ENCODE measurements at places on chromosomes 4 and X. TPM values are rescaled to one million over a fixed set of nuclear protein-coding genes. Genes with fewer than 3 reads are reported as not detected.
A peak's percentile ranks its signal among the peaks of the same experiment; 100 is the strongest.

- DNase-seq: peak; percentile 13
Observed at GRCh38 chr4:90078440-90078839, 48.8 kb upstream of the CCSER1 start.

GRCh38 chr4:128846063-128846462 is 36.6 kb downstream of the JADE1 start:
- no peak for DNase-seq

Gene ERAS
- total RNA-seq: not detected

- DNase-seq: no peak
Observed at GRCh38 chr4:102637391-102637790, 123.4 kb downstream of the MANBA start.

DNA sequence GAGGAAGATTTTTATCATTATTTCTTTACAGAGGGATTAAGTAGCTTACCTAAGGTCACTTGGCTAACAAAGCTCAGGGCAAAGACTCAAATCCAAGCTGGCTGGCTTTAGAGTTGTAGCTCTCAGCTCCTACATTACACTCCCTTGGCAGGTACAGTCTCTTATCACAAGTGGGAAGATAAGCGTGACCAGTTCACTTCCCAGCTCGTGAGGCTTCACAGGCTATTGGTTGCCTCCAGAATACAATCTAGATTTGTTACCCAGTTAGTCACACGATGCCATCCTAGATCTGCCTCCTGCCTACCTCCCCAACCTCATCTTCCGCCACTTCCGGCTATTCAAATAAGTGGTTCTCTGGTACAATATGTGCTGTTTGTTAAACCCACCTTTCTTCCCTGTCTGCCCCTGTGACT is 3.7 kb downstream of the MMRN1 start:
- no peak for DNase-seq

- no peak for DNase-seq
Observed at GRCh38 chr4:40170588-40170987, 26.2 kb upstream of the RHOH start.

Gene CT45A10
- not detected for total RNA-seq

Gene MAMLD1
- 3.5 TPM for total RNA-seq

- DNase-seq: no peak
Observed at GRCh38 chr4:152919826-152920225, 16.3 kb upstream of the FHDC1 start.

- no peak for DNase-seq
Observed at GRCh38 chr4:23728971-23729370, 160.9 kb downstream of the PPARGC1A start.

DNA sequence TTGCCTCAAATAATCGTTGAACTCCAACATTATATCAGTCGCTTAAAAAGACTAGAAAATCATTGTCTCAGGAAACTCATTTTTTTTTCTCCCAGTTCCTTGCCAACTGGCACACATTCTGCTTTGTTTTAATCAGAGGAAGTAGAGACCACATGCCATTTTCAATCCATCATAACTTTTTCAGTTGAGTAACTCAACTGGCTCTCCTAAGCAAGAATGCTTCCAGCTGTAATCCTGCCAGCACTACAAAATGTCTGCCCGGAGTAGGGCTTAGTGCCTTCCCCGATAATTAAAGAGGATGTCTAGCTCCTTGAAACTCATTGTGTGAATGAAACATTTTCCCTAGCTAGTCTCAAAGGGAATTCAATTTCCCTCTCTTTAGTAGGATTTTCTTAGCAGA is 33.0 kb downstream of the FREM3 start:
- peak; percentile 85 for DNase-seq

All from tongue (tissue), 3 donors.